H4 (cell line): ENCODE measurements at places on chromosomes 11 and 22. TPM values are rescaled to one million over a fixed set of nuclear protein-coding genes. Genes with fewer than 3 reads are reported as not detected.

SRSF8 gene
- 8.0 and 24.2 TPM in 2 replicates for total RNA-seq

PGR gene
- total RNA-seq: 0.10 and 1.1 TPM in 2 replicates

C11orf86 gene
- total RNA-seq: not detected in 2 replicates

TCN2 gene
- total RNA-seq: 6.1 and 7.6 TPM in 2 replicates

SEPTIN5 gene
- total RNA-seq: 10.9 and 15.8 TPM in 2 replicates

CABP4 gene
- total RNA-seq: 0.39 TPM in 1 of 2 replicates, not detected in the other

PIWIL4 gene
- total RNA-seq: not detected in 2 replicates

CBLIF gene
- total RNA-seq: not detected in 2 replicates

PTPRCAP gene
- 0.41 and 4.0 TPM in 2 replicates for total RNA-seq

ANKK1 gene
- 0.06 TPM in 1 of 2 replicates, not detected in the other for total RNA-seq

PPARA gene
- 4.2 and 4.6 TPM in 2 replicates for total RNA-seq

DDI1 gene
- total RNA-seq: not detected in 2 replicates

TSSK2 gene
- total RNA-seq: not detected in 2 replicates

KCNJ1 gene
- not detected in 2 replicates for total RNA-seq

GAL3ST1 gene
- not detected in 2 replicates for total RNA-seq

DRICH1 gene
- total RNA-seq: not detected in 2 replicates

SCGB1D2 gene
- total RNA-seq: not detected in 2 replicates

HTR3B gene
- not detected in 2 replicates for total RNA-seq

SERPIND1 gene
- total RNA-seq: not detected in 2 replicates

SLC5A4 gene
- total RNA-seq: 0.04 TPM in 1 of 2 replicates, not detected in the other

APOBEC3B gene
- 8.4 and 13.6 TPM in 2 replicates for total RNA-seq

CYTH4 gene
- total RNA-seq: 0.08 TPM in 1 of 2 replicates, not detected in the other

GAB2 gene
- total RNA-seq: 0.70 and 1.0 TPM in 2 replicates

FXYD6 gene
- 12.8 and 15.8 TPM in 2 replicates for total RNA-seq

CCDC15 gene
- total RNA-seq: 3.2 and 4.3 TPM in 2 replicates

MRGPRX3 gene
- total RNA-seq: not detected in 2 replicates

DNAJB13 gene
- not detected in 2 replicates for total RNA-seq

SLC6A5 gene
- not detected in 2 replicates for total RNA-seq

TREH gene
- not detected in 2 replicates for total RNA-seq

DNAJB7 gene
- not detected in 2 replicates for total RNA-seq

OR8U1 gene
- not detected in 2 replicates for total RNA-seq

GSTT2B gene
- total RNA-seq: 5.2 and 12.3 TPM in 2 replicates

EEF1G gene
- 1,742 and 1,908 TPM in 2 replicates for total RNA-seq

CCDC116 gene
- total RNA-seq: 0.10 TPM in 1 of 2 replicates, not detected in the other

MTCH2 gene
- total RNA-seq: 116 and 177 TPM in 2 replicates

MS4A3 gene
- not detected in 2 replicates for total RNA-seq

LRP4 gene
- 1.0 and 1.4 TPM in 2 replicates for total RNA-seq

GDPD4 gene
- not detected in 2 replicates for total RNA-seq

LRRC75B gene
- total RNA-seq: 0.66 and 2.1 TPM in 2 replicates

MMP7 gene
- total RNA-seq: 0.06 TPM in 1 of 2 replicates, not detected in the other

HBE1 gene
- total RNA-seq: 28.6 and 32.7 TPM in 2 replicates

OR8H3 gene
- total RNA-seq: not detected in 2 replicates

TRIM64 gene
- not detected in 2 replicates for total RNA-seq
